Colonic mucosa (tissue), 4 donors: ENCODE measurements at places on chromosomes 1 and 21. TPM values are rescaled to one million over a fixed set of nuclear protein-coding genes. Genes with fewer than 3 reads are reported as not detected.

Gene STRIP1
- total RNA-seq: 27.9 TPM

Gene VANGL1
- total RNA-seq: 23.8 TPM

Gene BLZF1
- 20.5 TPM for total RNA-seq

Gene FCRL1
- total RNA-seq: 0.07 TPM

Gene AKNAD1
- not detected for total RNA-seq

DNA sequence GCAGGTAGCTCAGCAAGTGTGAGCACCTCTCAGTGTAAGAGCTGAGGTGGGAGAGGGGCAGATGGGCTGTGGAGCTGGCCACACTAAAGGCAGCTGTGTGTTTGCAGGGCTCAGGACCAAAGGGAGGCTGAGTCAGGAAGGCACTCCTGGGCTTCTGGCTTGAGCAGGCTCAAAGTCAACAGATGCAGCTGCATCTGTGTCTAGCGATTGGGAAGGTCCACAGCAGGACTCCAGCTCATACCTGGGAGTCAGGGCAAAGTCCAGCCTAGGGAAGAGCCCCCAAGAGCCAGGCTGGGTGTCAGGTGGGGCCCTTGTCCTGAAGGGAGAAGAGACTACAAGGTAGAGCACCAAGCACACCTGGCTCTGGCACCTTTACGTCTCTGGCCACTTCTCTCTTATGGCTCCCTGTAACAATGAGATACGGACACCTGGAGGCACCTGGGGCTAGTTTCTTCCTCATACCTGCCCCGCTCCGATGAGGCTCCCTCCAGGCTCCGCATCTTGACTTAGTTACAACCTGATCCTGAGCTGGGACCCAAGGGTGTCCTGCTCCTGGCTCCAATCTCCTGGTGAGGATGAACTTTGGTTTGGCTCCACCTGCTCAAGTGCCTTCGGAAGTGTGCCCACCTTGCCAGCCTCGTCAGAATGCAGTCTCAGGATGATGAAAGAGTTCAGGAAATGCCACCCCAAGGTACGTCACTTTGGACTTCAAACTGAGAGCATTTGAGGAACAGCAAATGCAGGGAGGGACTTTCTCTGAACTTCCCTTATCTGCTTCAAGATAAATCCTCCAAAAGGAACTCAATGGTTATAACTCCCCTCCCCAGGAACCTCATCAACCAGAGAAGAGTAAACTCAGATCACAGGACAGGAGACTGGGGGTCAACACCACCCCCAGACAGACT lies 21.5 kb upstream of the SLC2A1 start:
- no peaks in the 10 kb centered on the region for H3K27me3 ChIP-seq
- H3K36me3 ChIP-seq: no peaks in the 10 kb centered on the region
- peak overlapping the region; percentile 20 for H3K4me3 ChIP-seq
- no peaks in the 10 kb centered on the region for H3K4me1 ChIP-seq

GRCh38 chr1:172298141-172298540 lies 122.3 kb upstream of the C1orf105 start:
- no peaks in the 10 kb centered on the region for H3K4me1 ChIP-seq
- H3K27me3 ChIP-seq: no peaks in the 10 kb centered on the region
- no peaks in the 10 kb centered on the region for H3K36me3 ChIP-seq
- no peak for DNase-seq

- peak; percentile 30 for DNase-seq
- H3K4me1 ChIP-seq: peaks cover 10% of the 10 kb centered on the region
- no peaks in the 10 kb centered on the region for H3K36me3 ChIP-seq
- no peak overlapping the region for H3K4me3 ChIP-seq
- no peaks in the 10 kb centered on the region for H3K27me3 ChIP-seq
- H3K27ac ChIP-seq: peak overlapping the region; percentile 48
Measured at GRCh38 chr1:41109310-41110197, 88.0 kb upstream of the SLFNL1 start.

GRCh38 chr1:29310616-29311180 lies 74.4 kb downstream of the PTPRU start:
- no peaks in the 10 kb centered on the region for H3K27me3 ChIP-seq
- no peaks in the 10 kb centered on the region for H3K36me3 ChIP-seq
- no peak overlapping the region for H3K4me3 ChIP-seq

GRCh38 chr1:153556348-153556747 lies 7.3 kb upstream of the S100A3 start:
- no peak overlapping the region for H3K27ac ChIP-seq
- H3K4me1 ChIP-seq: no peaks in the 10 kb centered on the region
- no peaks in the 10 kb centered on the region for H3K36me3 ChIP-seq
- no peak overlapping the region for H3K4me3 ChIP-seq

GRCh38 chr1:153833171-153833570 lies 58.0 kb downstream of the SLC27A3 start:
- no peak overlapping the region for H3K4me3 ChIP-seq
- no peaks in the 10 kb centered on the region for H3K4me1 ChIP-seq
- no peak overlapping the region for H3K27ac ChIP-seq
- no peaks in the 10 kb centered on the region for H3K27me3 ChIP-seq

DNA sequence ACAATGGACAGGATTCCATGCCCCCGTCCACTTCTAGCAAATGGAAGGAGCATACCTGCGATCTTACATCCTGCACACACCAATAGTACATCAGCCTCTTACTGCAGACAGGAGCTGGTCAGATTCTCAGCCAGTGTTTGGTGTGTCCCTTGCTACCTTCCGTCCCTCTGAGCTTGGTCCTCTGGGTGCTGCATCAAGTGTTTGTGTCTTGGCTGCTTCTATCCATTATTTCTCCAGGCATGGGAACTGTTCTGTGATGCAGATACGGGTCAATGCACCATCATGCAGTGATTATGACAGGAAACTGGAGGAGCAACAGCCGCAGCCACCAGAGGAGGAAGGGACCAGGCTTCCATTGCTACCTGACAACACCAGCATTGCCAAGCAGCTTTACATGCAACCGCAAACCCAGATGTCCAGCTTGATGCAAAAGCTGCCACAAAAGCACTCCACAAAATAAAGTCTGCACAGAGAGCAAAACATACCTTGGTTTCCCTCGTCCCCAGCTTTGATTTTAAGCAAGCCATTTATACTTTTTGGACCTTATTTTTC lies 21.9 kb upstream of the OVAAL start:
- no peak overlapping the region for H3K27ac ChIP-seq
- no peaks in the 10 kb centered on the region for H3K36me3 ChIP-seq
- H3K4me3 ChIP-seq: no peak overlapping the region
- no peaks in the 10 kb centered on the region for H3K27me3 ChIP-seq

DNA sequence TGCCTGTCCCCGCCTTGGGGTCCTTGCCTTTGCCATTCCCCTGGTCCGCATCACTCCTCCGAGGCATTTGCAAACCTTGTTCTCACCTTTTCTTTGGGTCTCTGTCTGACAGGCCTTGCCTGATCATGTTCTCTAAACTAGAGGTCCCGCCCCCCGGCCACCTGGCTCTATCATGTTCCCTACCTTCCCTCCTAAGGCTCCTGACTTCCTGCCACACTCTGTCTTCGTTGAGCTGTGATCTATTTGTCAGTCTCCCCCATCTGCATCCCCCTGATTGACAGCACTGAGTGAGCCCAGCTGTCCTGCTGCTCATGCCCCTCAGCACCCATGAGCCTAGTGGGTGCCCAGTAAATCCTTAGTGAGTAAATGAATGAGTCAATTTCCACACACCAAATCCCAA lies 22.8 kb downstream of the ERG start:
- no peaks in the 10 kb centered on the region for H3K36me3 ChIP-seq
- DNase-seq: no peak
- no peaks in the 10 kb centered on the region for H3K27me3 ChIP-seq
- H3K4me1 ChIP-seq: no peaks in the 10 kb centered on the region
- no peak overlapping the region for H3K27ac ChIP-seq

GRCh38 chr1:165853528-165854075 lies 26.2 kb downstream of the UCK2 start:
- no peaks in the 10 kb centered on the region for H3K27me3 ChIP-seq
- peaks cover 19% of the 10 kb centered on the region for H3K4me1 ChIP-seq
- H3K36me3 ChIP-seq: no peaks in the 10 kb centered on the region
- no peak overlapping the region for H3K4me3 ChIP-seq
- H3K27ac ChIP-seq: no peak overlapping the region
- DNase-seq: no peak

DNA sequence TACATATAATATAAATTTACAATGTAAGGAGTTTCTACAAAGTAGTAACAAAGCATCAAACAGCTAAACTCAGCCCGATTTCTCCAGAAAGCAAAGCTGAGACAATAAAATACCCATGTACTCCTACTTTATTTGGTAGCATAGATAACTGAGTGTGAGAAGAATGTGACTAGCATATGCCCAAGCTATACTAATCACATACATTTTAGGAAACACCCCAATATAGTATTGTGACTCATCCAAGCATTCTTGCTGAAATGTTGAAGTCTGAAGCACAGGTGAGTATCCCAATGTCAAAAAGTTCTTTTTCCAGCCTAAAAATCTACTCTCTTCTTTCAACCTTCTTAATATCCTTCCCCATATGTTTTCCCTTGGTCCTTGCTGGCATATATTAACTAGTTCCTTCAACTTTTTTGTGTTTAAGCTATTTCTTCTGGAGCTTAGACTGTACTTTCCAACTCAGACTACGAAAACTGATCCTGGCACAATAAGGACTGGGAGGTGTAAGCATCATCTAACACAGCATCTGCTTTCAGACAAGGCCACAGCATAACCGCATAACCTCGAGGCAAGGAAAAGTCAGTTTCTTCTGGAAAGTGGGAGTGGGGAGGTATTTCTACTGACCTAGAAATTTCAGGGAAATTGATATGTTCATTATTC lies 163.0 kb upstream of the RNPC3 start:
- no peak overlapping the region for H3K4me3 ChIP-seq
- no peaks in the 10 kb centered on the region for H3K27me3 ChIP-seq
- no peak overlapping the region for H3K27ac ChIP-seq
- no peaks in the 10 kb centered on the region for H3K4me1 ChIP-seq
- no peak for DNase-seq

DNA sequence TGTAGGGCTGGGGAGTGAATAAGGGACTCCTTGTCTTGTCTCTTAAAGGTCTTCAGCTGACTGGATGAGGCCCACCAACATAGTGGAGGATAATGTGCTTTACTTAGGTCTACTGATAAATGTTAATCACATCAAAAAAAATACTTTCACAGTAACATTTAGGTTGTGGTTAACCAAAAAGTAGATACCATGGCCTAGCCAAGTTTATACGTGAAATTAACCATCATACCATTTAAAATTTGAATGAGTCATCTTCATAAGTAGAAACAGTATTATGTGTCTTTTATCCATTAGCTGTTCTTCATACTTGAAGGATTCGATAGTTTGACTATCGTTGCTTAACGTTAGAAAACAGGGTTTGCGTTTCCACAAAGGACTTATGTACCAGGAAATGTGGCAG lies 80.9 kb downstream of the MTR start:
- H3K36me3 ChIP-seq: no peaks in the 10 kb centered on the region
- DNase-seq: no peak
- no peaks in the 10 kb centered on the region for H3K27me3 ChIP-seq
- H3K27ac ChIP-seq: no peak overlapping the region
- H3K4me1 ChIP-seq: no peaks in the 10 kb centered on the region

GRCh38 chr1:185262151-185262550 lies 54.9 kb downstream of the IVNS1ABP start:
- DNase-seq: no peak
- no peak overlapping the region for H3K27ac ChIP-seq
- no peaks in the 10 kb centered on the region for H3K4me1 ChIP-seq
- H3K36me3 ChIP-seq: no peaks in the 10 kb centered on the region
- H3K27me3 ChIP-seq: no peaks in the 10 kb centered on the region
